ENCODE measurements at places on chromosomes 2 and 18. TPM values are rescaled to one million over a fixed set of nuclear protein-coding genes. Genes with fewer than 3 reads are reported as not detected.

The PPP4R1 gene
- total RNA-seq = 77.5 TPM

- no peak for DNase-seq
- H3K36me3 ChIP-seq = no peaks in the 10 kb centered on the region
- no peak overlapping the region for H3K27ac ChIP-seq
- H3K27me3 ChIP-seq = peaks cover 33% of the 10 kb centered on the region
- peak overlapping the region; percentile 23 for H3K4me3 ChIP-seq
- H3K4me1 ChIP-seq = peaks cover 8% of the 10 kb centered on the region
Observed at GRCh38 chr2:29920631-29921559, 491 bp downstream of the ALK start.

DNA sequence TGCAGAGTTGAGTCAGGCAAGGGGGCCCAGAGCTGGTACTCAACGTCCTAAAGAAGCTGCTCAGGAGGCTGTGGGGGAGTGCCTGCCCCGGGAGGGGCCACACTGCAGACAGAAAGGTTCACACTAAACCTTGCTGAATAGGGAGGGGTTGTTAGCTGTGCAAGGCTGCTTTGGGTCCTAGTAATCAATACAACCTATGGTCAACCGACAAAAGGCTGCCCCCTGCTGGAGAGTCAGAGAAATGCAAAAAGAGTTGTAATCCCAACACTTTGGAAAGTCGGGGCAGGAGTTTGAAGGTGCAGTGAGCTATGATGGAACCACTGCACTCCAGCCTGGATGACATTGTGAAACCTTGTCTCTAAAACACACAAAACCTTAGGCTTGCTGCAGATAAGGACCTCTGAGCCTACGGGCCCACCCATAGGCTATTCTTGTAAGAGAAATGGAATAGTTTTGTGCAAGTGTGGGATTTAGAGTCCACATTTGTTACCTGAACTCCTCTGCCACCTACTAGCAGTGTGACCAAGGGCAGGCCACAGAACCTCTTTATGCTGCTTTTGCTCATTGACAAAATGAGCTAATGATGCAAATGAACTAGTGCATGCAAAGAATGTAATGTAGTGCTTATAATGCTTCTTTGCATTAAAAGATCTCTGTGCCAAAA lies 81.5 kb downstream of the PRPF40A start:
- DNase-seq = peak; percentile 73
- H3K4me3 ChIP-seq = no peak overlapping the region
- no peaks in the 10 kb centered on the region for H3K27me3 ChIP-seq
- H3K4me1 ChIP-seq = no peaks in the 10 kb centered on the region
- H3K27ac ChIP-seq = no peak overlapping the region

DNA sequence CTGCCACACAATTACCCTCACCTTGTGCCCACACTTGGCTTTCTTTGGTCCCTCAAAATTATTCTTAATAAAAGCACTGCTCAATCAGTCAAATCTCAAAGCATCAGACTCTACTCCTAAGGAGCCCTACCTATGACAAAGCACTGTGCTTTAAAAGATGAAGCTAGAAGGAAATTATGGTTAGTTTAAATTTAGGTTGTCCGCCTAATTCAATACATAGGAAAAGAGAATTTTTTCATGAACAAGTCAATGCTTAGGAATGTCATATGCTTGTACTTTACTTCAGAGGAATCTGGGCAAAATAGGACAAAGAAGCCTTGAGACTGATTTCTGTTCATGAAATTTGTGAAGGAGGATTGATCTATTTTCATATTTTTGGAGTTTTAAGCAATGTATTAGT lies 726.4 kb upstream of the CDH2 start:
- H3K27ac ChIP-seq = no peak overlapping the region
- no peaks in the 10 kb centered on the region for H3K4me1 ChIP-seq
- DNase-seq = no peak
- no peak overlapping the region for H3K4me3 ChIP-seq
- no peaks in the 10 kb centered on the region for H3K27me3 ChIP-seq

GRCh38 chr2:21288299-21288698 lies 164.5 kb downstream of the TDRD15 start:
- H3K27ac ChIP-seq = no peak overlapping the region
- no peak for DNase-seq
- no peaks in the 10 kb centered on the region for H3K36me3 ChIP-seq
- H3K4me3 ChIP-seq = no peak overlapping the region
- H3K27me3 ChIP-seq = no peaks in the 10 kb centered on the region

The ELOA2 gene
- total RNA-seq = not detected

The NT5DC4 gene
- total RNA-seq = not detected

GRCh38 chr2:227117027-227117426 lies 47.0 kb downstream of the COL4A4 start:
- no peak overlapping the region for H3K4me3 ChIP-seq
- no peaks in the 10 kb centered on the region for H3K4me1 ChIP-seq
- no peaks in the 10 kb centered on the region for H3K27me3 ChIP-seq
- no peak for DNase-seq
- H3K36me3 ChIP-seq = no peaks in the 10 kb centered on the region
- H3K27ac ChIP-seq = no peak overlapping the region

DNA sequence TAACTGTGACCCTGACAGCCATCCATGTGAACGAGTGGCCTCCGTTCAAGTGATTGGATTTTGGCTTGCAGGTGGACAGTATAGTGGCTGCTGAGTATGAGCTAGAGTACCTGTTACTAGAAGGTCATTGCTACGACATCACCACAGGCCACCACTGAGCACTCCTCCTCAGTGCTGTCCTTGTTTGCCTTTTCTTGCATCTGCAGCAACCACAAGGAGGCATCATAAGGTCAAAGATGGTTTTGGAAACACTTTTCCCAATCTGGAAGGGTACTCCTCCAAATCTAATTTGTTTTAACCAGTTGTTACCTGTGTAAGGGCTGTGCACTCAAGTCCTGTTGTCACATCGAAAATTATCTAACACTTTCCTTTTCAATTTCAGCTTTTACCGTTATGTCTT lies 81.2 kb downstream of the UGGT1 start:
- DNase-seq = no peak
- no peaks in the 10 kb centered on the region for H3K4me1 ChIP-seq
- no peaks in the 10 kb centered on the region for H3K36me3 ChIP-seq
- no peak overlapping the region for H3K27ac ChIP-seq
- no peaks in the 10 kb centered on the region for H3K27me3 ChIP-seq

GRCh38 chr2:71535526-71535925 lies 82.2 kb downstream of the DYSF start:
- no peaks in the 10 kb centered on the region for H3K36me3 ChIP-seq
- no peak overlapping the region for H3K4me3 ChIP-seq
- no peak for DNase-seq
- no peak overlapping the region for H3K27ac ChIP-seq
- no peaks in the 10 kb centered on the region for H3K27me3 ChIP-seq

DNA sequence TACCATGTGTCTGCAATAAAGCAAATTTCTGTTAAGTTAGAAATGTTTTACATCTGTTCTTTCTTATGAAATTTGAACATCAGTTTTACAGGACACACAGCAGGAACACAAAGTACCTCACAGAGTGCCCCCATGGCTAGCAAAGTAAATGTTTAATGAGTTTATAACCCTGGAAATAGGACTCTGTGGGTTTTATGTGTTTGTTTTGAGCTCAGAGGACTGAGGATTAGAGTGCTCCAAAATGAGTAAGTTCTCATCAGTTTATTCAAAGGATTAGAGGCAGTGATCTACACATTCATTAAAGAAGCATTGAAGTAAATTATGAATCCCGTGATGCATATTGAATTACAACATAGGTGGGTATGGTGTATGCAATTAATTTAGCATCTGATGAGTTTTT lies 281.8 kb downstream of the GULP1 start:
- DNase-seq = no peak
- no peaks in the 10 kb centered on the region for H3K27me3 ChIP-seq
- H3K27ac ChIP-seq = no peak overlapping the region

DNA sequence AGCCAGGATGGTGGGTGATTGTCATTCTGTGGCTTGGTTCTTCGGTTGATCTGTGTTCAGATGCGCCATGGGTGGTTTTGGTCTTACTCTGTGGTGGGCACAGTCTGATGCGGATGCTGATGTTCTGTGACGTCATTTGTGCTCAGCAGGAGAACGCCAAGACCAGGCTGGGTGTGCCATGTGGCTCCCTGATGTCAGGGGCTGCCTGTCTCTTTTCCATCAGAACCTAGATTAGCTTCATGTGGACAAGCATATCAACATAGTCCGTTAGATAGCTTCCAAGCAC lies 100.6 kb upstream of the ARL4C start:
- H3K27me3 ChIP-seq = no peaks in the 10 kb centered on the region
- no peak overlapping the region for H3K27ac ChIP-seq
- no peak for DNase-seq

DNA sequence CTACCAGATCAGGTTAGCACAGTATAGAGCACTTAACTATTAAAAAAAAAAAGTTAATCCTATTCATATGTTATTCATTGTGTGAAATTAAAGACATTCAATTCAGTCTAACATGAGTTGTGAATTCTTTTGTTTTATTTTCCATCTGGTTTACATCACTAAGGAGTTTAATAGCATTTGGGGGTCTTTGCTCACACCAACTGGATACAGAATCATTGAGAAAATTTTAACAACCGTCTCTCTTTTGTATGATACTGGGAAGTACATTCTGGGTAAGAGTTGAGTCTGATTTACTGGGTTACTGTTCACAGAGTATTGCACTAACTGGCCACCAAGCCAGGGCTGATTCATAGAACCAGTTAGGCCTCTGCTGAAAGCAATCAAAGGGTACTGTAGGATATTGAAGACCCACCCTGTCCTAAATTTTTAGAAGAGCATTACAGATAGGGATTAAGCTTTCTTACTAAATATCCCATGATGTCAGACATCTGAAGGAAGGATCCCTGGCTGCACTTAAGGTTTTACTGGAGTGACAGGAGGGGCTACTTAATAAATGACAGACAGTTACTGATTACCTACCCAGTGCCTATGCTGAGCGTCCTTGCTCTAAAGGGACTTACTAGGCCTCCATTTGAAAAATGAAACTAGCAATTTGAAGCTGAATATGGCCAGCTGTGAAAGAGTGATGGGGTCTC lies 387.9 kb downstream of the SETBP1 start:
- no peak overlapping the region for H3K4me3 ChIP-seq
- no peak overlapping the region for H3K27ac ChIP-seq
- no peaks in the 10 kb centered on the region for H3K4me1 ChIP-seq
- no peaks in the 10 kb centered on the region for H3K27me3 ChIP-seq
- no peaks in the 10 kb centered on the region for H3K36me3 ChIP-seq
- DNase-seq = no peak

The DDX18 gene
- total RNA-seq = 42.0 TPM

DNA sequence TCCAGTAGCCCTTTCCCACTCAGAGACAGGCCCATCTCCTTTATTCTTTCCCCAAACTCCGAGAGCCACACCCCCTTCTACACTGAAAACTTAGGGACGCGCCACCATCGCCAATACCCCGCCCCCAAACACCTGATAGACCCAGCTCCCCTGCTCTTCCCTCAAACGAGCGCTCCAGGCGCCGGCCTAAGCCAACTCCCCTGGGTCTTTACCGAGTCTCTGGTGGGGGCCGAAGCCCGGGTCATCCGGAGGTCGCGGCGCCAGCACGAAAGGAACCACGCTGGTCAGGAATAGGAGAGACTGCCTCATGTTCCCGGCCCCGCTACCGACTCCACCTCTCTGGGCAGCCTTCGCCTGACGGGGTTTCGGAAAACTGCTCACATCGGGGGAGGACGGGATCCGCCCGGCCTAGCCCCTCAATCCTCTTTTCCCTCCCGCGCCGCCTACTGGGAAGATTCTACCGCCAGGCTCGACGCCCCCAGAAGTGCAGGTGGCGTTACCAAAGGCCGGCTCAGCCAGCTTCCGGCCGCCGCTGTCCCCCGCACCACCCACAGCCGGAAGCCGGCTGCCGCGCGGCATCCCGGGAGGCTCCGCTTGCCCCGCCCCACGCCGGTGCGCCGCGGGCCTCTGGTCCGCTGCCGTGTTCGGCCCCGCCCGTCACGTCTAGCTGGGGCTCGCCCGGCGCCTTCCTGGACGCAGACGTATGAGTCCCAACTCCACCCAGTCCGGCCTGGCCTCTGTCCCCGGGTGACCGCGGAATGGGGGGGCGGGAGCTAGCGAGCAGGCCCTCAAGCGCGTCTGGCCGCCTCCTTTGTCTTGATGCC lies at the start of gene ADAM17:
ADAM17 (minus strand) TSS at position 534 of the 824 bp plus-strand sequence; CDS start at position 309, 225 bp downstream.
- no peaks in the 10 kb centered on the region for H3K27me3 ChIP-seq
- peaks cover 5% of the 10 kb centered on the region for H3K4me1 ChIP-seq

The ZNF385B gene
- 0.69 TPM for total RNA-seq

The NCKAP5 gene
- total RNA-seq = 2.9 TPM

GRCh38 chr2:186456941-186457340 lies 29.1 kb upstream of the ZC3H15 start:
- H3K4me1 ChIP-seq = no peaks in the 10 kb centered on the region
- H3K36me3 ChIP-seq = no peaks in the 10 kb centered on the region
- H3K27me3 ChIP-seq = no peaks in the 10 kb centered on the region
- H3K27ac ChIP-seq = no peak overlapping the region
- no peak overlapping the region for H3K4me3 ChIP-seq

- no peak overlapping the region for H3K27ac ChIP-seq
- no peaks in the 10 kb centered on the region for H3K36me3 ChIP-seq
- DNase-seq = no peak
- no peaks in the 10 kb centered on the region for H3K4me1 ChIP-seq
- H3K4me3 ChIP-seq = no peak overlapping the region
Observed at GRCh38 chr2:63736354-63736753, 105.3 kb upstream of the UGP2 start.

- H3K4me3 ChIP-seq = peak overlapping the region; percentile 91
- H3K27me3 ChIP-seq = no peaks in the 10 kb centered on the region
- no peak for DNase-seq
- H3K4me1 ChIP-seq = peaks cover 8% of the 10 kb centered on the region
Observed at GRCh38 chr2:159713631-159714246, 1.4 kb downstream of the MARCHF7 start.

DNA sequence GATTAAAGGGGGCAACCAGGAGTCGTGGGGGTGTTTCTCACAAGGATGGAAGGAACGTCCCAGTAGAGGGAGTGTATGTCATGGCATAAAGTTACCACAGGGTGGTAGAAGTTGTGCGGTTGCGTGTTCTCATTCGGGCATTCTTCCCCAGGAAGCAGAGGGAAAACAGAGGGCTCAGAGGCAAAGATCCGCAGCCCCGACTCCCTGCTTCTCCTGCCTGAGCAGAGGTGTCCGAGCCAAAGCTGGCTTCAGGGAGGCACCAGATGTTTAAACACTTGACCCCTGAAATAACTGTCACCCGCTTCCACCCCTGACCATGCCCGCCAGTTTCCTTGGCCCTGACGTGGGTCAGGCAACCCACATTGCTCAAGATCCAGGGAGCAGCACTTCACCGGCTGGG lies 83.7 kb downstream of the EN1 start:
- no peaks in the 10 kb centered on the region for H3K36me3 ChIP-seq
- DNase-seq = no peak
- H3K4me1 ChIP-seq = no peaks in the 10 kb centered on the region

GRCh38 chr2:1552611-1553010 lies 139.3 kb downstream of the TPO start:
- H3K4me3 ChIP-seq = no peak overlapping the region
- no peaks in the 10 kb centered on the region for H3K4me1 ChIP-seq
- no peaks in the 10 kb centered on the region for H3K27me3 ChIP-seq
- H3K36me3 ChIP-seq = no peaks in the 10 kb centered on the region
- no peak for DNase-seq

DNA sequence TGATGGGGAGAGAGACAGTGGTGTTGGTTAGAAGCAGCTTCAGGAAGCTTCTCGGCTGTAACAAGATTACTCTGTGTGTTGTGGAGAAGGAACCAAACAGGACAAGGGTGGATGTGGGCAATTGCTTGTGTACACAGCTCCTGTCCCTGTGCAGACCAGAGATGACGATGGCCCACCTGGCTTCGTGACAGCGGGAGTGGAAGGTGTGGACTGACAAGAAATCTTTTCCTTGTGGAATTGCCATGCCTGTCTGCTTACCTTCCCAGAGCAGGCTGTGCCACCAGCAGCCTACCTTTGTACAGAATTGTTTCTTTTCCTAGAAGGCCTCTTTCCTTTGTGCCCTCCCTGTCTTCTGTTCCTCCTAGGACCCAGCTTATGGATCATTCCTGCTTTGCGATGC lies 93.8 kb downstream of the ITGB1BP1 start:
- peak; percentile 57 for DNase-seq
- H3K27me3 ChIP-seq = no peaks in the 10 kb centered on the region
- no peaks in the 10 kb centered on the region for H3K36me3 ChIP-seq
- H3K4me1 ChIP-seq = peaks cover under 1% of the 10 kb centered on the region
- H3K27ac ChIP-seq = no peak overlapping the region
